ENCODE measurements at places on chromosomes 4 and X.

DNA sequence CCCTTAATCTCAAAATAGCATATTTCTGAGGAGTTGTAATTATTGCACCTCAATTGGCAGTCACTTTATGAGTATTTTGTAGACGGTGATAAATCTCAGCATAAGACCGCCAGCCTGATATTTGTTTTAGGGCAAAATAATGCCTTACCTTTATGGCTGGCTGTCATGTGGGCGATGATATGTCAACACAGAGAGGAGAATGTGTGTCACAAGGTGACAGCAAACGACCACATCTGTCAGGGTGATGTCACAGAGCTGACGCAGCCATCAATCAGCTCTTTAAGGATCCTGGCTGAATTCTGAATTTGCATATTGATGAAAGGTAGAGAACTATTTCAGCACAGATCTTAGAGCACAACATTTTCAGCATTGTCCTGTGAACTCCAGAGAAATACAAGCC, 209.7 kb downstream of the CEP135 start:
- no peak for DNase-seq

DNA sequence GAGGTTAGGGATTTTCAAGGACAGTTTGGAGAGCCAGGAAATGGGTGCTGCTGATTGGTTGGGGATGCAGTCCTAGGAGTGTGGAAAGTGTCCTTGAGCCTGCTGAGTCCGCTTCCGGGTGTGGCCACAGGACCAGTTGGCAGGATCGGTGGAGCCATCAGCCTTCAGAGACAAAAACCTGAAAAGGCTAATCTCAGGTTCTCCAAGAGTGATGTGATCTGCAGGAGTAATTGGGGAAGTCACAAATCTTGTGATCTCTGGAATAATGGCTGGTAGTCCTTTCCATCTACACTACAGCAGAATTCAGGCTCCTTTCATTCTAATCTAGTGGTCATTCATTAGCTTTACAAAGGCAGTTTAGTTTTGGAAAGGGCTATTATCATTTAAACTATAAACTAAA, 55.9 kb upstream of the BMP2K start:
- DNase-seq: no peak

DNA sequence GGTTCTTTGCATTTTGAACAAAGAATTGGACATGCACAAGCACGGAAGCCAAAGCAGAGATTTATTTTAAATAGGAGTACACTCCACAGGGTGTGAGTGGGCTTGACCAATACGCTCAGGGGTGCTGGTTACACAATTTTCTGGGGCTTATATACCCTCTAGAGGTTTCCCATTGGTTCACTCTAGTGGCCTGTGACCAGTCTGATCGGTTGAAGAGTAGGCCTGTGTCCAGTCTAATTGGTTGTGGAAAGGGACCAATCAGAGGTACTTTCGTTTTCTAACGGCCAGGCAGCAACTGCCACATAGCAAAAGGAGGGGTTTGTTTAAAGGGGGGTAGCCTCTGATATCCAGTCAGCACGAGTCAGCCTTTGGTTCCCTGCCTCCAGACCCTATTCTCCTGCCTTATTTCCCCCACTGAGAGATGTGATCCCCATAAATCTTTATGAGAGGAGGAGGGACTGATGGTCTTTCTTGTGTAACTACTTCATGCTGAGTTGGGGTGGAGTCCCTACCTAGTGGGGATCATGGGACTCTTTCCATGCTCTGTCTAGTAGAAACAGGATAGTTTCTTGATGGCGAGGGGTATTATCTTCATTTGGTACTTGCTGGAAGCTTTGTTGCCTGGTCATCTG, 11.3 kb upstream of the AREG start:
- DNase-seq: no peak

- no peak for DNase-seq
Measured at GRCh38 chr4:106629268-106629625, 260.7 kb upstream of the GIMD1 start.

DNA sequence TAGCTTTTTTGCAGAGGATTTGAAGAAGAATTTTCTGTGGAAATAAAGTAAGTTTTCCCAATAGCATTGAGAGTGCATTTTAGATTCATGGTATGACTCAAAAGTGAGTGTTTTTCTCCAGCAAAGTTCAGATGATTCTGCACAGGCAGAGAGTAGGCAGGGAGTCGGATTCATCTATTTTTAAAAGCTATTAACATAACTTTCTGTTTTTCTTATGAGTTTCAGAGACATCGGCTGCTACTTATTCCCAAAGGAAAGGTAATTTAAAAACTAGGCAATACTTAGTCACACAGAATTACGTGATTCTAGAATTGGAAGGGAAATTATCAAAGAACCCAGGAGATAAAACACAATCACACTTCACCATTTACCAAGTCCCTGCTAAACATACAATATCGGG, 4.4 kb downstream of the CCDC110 start:
- no peak for DNase-seq

DNA sequence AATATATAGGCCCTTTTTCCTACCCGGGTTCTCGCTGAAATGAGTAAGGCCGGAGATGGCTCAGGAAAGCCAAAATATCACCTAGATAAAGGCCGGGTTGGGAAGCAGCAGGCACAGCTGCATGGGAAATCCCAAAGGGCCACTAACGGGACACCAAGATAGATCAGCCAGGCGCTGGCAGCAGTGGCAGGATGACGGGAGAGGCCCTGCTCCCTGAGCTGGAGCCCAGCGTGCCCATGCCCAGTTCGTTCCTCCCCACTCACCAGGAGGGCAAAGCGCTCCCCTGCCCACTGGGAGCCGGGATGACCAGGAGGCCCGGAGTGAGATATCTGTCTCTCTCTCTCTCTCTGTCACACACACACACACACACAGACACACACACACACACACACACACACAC, 109.8 kb downstream of the DCTD start:
- DNase-seq: no peak

DNA sequence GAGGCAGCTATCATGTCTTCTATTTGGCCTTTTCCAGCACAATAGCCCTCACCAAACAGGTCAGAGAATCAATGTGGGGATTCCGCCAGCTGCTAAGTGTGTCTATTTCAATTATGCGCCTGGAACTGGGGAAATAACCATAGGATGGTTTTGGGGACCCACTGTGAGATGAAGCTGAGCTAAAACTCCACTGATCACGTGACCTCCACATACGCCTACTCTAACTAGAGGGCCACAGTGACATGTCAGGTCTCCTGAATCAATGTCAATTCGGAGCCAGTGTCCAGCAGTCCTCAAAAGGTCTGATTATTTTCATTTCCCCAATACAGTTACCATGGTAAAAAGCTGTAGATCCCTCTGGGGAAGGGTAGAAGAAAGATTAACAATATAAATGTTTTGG, 10.2 kb upstream of the BANK1 start:
- no peak for DNase-seq

DNA sequence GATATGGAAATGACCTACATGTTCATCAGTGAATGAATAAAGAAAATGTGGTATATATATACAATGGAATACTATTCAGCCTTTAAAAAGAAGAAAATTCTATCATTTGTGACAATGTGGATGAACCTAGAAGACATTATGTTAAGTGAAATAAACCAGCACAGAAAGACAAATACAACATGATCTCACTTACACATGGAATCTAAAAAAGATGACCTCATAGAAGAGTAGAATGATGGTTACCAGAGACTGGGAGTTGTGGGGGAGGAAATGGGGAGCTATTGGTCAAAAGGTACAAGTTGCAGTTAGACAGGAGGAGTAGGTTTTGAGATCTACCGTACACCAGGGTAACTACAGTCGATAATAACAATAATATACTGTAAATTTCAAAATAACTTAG, 51.5 kb downstream of the WNK3 start:
- no peak for DNase-seq

DNA sequence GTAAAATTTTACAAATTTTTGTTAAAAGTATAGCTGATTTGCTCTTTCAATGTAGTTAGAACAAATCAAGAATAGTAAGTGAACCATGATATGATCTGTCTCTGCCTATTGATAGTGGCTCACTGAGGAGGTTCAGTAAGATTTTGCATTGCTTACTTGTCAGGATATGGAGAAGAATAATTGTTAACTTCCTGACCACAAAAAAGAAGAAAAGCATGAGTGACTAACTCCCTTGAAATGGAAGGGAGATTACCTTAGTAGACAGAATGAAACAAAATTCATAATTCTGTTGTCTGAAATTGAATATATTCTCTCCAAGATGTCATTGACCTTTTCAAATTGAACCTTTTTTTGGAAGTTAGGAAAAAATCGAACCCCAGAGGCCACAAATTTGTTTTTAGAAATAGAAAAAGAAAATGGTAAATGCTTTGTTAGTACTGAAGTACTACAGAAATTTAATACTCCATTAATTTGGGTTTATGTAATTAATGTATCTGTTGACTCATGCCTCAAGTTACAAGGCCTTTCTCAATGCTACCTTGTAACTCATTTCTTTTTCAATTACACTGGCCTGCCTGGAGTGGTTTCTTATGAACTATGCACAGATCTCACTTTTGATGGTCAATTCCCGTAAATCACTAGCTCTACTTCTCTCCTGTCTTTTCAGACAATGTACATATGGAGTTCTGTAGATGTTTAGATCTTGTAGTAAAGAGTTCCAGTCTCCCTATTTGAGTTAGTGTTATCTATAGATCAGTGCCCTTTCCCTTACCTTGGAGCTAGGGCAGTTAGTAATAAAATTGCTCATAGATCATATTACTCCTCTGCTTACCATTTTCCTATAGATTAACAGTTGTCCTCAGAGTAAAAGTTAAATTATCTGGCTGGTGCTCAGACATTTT, 139.3 kb downstream of the TLL1 start:
- no peak for DNase-seq

DNA sequence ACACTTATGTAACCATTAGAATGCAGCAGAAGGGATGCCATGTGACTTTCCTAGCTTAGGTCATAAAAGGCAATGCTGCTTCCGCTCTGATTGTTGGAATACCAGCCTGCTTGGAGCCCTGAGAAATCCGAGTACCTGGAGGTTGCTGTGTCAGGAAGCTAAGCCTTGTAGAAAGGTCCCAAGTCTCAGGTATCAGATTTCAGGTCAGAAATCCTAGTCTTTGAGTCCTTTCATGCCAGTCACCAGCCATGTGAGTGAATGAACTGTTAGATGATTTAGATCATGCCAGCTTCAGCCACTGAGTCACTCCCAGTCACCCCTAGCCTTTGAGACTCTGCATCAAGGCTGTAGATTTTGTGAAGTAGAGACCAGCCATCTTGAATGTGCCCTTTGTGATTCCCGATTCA, 23.5 kb downstream of the RAP1GDS1 start:
- no peak for DNase-seq

GRCh38 chr4:120557372-120557771, 365.2 kb downstream of the PRDM5 start:
- no peak for DNase-seq

- DNase-seq: no peak
Measured at GRCh38 chr4:41620594-41621256, 82.8 kb downstream of the LIMCH1 start.

- no peak for DNase-seq
Measured at GRCh38 chrX:10529344-10529743, 91.0 kb downstream of the MID1 start.

GRCh38 chr4:119550857-119551532, 77.6 kb downstream of the PDE5A start:
- no peak for DNase-seq

DNA sequence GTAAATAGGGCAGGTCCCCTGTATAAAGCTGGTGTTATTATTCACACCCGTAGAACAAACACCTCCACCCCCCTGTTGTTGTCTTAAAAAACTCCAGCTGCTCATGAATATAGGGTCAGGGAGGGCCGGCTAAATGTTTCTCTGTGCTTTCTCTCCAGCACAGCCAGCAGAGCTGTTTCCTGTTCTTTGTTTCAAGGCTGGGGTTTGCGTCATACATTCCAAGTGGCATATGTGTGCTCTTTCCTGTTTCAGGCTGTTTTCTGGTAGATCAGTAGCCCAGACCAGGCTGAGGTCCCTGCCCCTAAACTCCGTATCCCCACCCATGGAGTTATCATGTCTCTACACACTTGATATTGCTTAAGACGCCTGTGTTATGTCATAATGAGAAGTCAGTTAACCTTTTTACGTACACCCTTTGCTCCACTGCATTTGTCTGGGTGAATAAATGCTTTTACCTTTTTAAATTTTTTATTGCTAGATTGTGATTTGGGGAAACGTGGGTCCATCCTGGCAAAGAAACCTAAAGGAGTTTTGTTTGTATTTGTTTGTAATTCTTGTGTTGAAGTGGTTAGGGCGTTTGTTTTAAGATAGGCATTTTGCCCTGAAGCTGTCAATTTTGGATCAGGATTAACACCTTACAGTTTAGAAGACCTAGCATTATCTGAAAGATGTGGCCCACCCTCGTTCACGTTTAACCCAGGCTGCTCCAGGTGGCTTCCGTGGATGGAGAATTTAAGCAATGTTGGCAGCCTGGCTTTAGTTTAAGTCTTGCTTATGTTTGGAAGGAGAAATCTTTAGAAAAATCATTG, 3.3 kb downstream of the KLF3 start:
- DNase-seq: no peak

DNA sequence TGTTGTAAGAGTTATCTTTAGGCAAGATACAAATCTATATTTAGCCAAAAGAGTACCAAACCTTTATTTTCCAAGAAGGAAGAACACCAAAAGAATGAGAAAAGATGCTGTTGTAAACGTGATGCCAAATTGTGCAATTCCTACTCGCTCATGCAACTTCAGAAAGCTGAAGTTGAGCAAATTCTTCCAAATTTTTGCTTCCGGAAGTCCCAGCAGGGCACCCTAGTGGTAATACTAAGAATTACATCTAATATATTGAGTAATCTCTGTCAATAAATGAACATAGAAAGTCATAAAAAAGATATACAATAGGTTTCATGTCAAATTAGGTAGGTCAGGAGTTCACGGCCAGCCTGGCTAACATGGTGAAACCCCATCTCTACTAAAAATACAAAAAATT, 36.0 kb upstream of the SMARCAD1 start:
- DNase-seq: no peak

DNA sequence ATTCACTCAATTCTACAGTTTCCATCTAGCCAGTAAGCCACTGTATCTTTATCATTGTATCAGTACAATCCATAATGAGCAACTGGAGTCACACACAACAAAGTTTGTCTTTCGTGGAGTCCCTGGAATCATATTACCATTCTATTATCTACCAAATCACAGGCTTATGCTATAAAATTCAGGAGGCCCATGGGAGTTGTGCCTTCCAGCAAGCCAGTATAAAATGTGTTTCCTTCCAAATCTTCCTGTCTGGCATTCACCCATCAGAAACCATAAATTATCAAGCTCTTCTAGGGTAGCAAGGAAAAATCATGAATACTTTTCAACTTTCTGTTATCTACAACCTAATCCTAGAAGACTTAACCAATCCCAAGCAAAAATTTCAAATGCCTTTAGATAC, 1383.3 kb upstream of the PCDH7 start:
- no peak for DNase-seq

DNA sequence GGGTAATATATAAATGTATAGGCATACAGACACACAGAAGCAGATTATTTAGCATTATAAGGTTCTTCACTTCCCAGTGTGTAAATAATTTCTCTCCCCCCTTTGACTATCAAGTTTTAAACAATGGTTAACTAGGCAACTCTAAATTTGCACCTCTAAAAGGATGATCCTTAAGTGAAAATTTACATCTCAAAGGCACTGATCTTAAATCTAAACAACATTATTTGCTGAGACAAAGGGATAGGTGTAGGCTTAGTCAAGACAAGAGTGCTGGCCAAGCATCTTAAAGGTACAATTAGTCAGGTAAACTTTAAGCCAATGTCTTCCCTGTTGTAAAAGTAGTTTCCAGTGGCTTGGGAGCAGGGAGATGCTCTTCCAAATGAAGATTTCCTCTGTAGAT, 33.0 kb downstream of the NLRP2B start:
- DNase-seq: no peak
